CD4-positive, alpha-beta T cell treated with Interleukin-15 for 1 hour (primary cell): ENCODE measurements at places on chromosomes 2 and 18.

- no peak for DNase-seq
These were observed 220.9 kb downstream of the HDAC4 start for GRCh38 chr2:239179851-239180371.

DNA sequence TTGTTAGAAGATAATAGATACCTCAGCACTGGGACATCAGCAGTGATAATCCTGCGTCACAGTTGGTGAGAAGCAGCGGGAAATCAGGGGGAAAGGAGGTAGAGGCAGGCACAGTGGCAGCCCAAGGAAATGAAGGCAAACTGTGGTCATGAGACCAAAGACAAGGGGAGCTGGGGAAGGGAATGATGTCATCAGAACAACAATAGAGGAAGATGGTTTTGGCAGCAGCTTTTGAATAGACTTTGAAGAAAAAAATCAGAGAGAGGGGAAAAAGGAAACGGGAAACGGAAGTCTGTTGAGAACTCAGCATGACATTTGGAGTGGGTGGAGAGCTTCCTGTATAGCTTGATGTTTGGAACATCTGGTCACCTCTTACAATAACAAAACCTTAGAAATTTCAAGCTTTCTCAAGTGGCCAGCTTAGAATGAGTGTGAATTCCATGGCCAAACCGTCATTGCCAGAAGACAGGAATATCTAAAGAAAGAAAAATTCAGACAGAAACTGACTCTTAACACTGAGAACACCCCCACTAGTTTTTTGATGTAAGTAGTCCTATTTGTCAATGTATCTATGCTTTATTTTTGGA is 18.4 kb upstream of the YES1 start:
- DNase-seq = peak; percentile 38

- no peak for DNase-seq
These were observed 81.9 kb downstream of the EHBP1 start for GRCh38 chr2:62787386-62787785.

DNA sequence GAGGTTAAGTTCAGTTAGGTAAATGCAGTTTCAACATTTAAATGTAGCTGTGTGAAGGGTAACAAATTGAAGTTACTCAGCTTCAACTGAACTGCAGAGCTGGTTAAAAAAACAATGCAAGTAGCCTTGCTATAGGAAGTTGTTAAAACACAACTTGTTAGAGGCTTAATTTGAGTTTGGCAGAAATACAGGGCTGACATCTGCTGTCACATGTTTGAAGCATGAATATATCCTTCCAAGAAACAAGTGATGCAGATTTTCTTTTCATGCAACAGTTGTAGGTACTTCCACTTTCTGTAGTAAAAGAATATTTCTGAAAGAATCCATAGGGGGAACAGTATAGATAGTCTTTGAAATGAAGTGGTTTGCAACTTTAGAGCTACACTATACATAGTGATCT is 208.7 kb upstream of the RASGRP3 start:
- DNase-seq = no peak

GRCh38 chr18:10378688-10379420 is 75.6 kb upstream of the APCDD1 start:
- DNase-seq = no peak

DNA sequence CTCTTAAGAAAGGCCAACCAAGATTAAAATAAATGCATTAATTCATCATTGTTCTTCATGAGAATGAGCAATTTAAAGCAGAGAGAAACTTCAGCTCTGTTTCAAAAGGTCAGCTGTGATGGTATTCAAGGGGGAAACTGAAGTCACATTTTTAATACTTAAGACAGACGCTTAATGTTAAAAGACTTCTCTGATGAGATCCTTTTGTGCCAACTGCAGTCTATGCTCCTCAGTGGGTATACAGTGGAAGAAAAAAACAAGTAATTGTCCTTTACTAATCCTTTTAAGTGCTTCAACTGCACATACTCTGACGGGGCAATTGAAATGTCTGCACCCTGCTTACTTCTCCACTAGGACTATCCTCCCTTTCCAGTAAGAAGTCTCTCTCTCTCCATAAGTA is 309.7 kb downstream of the GULP1 start:
- no peak for DNase-seq

DNA sequence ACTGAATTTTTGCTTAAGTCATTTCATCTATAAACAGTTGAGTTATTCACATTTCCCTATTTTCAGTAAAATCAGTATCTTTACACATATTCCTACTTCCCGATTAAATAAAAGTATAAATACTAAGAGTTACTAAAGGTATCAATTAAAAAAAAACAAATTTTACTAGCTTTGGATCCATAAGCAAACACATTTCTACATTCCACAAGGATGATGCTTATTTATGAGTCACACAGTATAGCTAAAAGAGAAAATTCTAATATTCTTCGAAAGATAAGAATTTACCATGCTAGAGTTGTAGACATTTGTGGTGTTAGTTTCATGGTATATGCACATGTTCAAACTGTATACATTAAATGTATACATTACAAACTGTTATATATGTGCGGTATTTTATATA is 23.7 kb downstream of the PGAP1 start:
- no peak for DNase-seq

DNA sequence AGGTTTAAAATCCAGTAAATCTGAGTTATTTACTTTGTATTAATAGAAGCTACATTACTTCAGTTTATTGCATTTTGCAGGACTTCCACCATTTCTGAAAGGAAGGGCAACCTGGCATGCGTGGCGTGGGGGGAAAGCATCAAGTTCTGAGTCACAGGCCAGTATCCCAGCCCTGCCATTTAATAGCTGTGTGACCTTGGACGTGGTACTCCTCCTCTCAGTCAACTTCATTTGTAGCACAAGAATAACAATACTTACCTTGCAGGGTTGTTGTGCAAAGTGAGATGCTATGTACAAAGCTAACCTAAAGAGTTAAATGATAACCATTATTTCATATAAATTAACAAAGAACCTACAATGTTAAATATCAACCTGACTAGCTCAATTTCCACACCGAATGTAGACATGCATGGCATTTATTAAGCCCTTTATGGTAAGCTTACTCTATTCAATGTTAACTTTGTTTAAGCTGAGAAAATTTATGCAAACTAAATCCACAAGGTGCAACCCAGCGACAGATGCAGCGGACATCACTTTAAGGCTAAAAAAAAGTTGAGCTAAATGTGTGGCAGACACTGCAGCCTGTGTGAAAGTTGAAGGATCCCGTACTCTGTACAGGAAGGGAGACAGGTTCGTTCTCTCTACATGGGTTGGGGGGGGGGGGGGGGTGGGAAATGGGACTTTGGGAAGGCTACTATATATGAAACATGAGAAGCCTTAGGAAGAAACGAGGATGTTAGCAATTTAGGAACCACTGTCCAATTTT is 17.2 kb upstream of the STPG4 start:
- no peak for DNase-seq

GRCh38 chr2:153488072-153488471 is 9.5 kb upstream of the RPRM start:
- no peak for DNase-seq

- DNase-seq = no peak
These were observed 134.1 kb upstream of the CREB1 start for GRCh38 chr2:207395535-207396251.

DNA sequence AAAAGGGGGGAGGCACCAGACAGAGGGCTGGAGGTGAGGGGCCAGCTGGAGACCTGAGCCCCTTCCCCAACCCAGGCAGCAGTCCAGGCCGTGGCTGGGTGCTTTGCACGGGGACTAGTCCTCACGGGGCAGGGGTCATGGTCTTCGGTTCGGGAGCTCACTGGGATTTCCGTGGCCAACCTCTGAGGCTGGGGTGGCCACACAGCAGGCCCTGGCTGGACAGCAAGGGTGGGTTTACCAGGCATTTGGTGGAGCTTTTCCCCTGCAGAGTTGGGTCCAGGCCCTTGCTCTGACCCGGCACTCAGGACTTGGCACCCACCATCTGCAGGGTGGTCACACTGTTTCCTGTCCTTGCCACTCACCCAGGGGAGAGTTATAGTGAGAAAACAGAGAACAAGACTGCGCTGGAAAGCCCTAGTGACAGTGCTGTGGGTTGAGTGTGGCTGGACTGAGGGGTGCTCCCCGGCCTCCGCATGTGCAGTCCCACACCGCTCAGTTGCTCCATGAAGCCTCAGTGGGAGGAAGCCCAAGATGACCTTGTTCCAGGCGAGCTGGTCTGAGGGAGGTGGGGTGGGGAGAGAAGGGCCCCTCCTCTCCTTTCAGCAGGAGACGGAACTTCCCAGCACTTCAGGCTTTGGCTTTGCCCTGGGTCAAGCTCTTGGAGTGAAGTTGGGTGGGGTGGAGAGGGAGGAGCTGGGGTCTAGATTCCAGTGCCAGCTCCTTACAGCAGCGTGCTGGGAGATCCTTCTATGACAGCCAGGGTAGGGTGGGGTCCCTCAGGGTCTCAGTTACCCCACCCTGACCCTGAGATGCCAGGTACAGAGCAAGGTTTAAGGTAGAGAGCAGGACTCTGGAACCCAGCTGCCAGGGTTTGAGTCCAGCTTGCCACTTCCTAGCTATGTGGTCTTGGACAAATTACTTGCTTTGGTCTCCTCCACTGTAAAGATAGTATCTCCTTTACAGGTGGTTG is 219.8 kb downstream of the DYSF start:
- no peak for DNase-seq

- no peak for DNase-seq
These were observed 120.1 kb downstream of the CACNB4 start for GRCh38 chr2:151978709-151979108.

GRCh38 chr2:48169141-48169592 is 262.9 kb upstream of the FBXO11 start:
- DNase-seq = no peak

GRCh38 chr18:10475654-10476291 is 21.3 kb downstream of the APCDD1 start:
- no peak for DNase-seq

- DNase-seq = peak; percentile 57
These were observed 1.1 kb downstream of the VAMP8 start for GRCh38 chr2:85578243-85579180.

DNA sequence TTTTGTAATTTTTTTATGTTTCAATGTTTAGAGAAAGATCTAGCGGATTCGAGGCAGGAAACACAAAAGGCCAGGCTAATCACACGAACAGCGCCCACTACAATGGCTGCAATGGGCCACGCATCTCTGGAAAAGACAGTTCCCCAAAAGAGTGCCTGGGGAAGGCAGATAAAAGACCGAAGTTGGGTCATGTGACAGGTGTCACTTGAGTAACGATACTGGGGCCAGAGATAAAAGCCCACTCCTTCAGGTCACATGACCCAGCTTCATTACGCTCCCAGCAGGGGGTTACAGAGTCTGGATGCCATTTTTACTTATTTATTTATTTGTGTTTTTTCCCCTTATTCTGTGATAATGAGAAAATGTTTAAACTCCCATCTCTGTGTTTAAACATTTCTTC is 95.4 kb downstream of the CDK15 start:
- no peak for DNase-seq

DNA sequence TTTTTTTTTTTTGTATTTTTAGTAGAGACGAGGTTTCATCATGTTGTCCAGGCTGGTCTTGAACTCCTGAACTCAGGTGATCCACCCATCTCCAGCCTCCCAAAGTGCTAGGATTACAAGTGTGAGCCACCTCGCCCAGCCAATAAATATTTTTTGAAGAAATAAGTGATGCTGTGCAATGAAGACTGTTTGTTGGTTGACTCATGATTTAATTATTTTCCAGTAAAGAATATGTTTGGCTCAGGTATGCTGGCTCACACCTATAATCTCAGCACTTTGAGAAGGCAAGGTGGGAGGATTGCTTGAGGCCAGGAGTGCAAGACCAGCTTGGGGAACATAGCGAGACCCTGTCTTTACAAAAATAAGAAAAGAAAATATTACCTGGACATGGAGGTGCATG is 41.8 kb upstream of the LPIN2 start:
- no peak for DNase-seq

DNA sequence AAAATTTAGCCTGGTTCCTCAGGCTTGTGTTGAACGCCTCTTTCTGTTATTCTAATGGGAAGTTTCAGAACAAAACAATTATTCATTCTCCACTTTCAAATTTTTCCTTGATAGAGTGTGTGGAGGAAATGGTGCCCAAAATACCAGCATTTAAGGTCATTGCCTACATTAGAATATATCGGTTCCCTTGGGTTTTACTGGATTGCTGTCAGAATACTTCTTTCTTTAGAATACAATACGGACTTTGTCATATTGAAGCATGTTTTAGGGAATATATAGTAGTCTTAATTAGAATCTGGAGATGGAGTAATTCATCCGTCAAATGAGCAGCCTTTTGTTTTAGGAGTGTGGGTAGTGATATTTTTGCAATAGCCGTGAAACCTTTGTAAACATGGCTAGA is 13.3 kb downstream of the LIMS1 start:
- no peak for DNase-seq

- DNase-seq = no peak
These were observed 176.6 kb downstream of the SH3RF3 start for GRCh38 chr2:109305490-109306167.

DNA sequence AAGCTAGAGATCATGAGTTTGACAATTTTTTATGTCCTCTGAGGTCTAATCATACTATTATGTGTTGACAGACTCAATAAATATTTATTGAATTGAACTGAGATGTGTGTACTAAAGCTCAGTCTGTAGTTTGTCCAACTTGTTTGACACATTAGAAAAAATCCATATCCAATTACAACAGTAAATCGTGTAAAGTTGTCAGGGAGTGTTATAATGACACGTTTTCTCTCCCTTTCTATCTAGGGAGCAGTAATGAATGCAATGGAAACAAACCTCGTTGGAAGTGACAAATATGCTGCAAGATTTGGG is 28.4 kb downstream of the ITGA4 start:
- no peak for DNase-seq

DNA sequence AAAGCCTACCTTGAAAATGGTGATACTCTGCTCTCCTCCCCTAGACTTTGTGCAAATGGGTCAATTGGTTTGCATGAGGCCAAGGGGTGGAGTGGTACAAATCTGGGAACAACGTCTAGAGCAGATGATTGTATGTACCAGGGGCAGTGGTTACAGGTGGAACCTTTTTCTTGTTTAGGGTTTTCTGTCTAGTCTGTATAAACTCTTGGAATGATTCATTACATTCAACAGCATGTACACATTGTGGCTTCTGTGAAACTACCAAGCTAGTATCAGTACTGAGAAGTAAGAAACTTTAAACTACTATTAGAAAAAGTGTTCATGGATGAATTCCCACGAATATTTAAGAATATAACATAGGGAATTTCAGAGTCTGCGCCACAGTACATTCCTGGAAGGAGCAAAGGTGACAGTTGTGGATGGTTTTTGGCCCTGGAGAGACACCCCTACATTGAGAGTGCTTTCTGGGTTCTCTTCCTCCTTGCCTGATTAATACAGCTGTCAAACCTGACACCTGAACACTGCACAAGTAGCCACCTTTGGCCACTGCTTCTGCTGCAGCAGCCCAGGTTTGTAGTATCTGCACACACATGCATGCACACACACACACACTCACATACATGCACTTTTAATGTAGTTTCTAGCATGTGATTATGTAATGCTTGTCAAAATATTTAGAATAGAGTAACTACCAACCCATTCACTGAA is 30.0 kb downstream of the CFAP221 start:
- no peak for DNase-seq
